Stimulated activated CD8-positive, alpha-beta memory T cell treated with anti-CD3 and anti-CD28 coated beads, Interleukin-7, amount 100 ng/mL, for 24 hours (primary cell): ENCODE measurements at places on chromosomes 5 and 9.

- no peak for DNase-seq
Measured at GRCh38 chr9:110440172-110440571, 102.5 kb upstream of the TXNDC8 start.

- peak; percentile 4 for DNase-seq
Measured at GRCh38 chr9:117487555-117488175, 72.8 kb upstream of the ASTN2 start.

GRCh38 chr5:40270274-40270845 lies 409.4 kb upstream of the PTGER4 start:
- no peak for DNase-seq

GRCh38 chr5:149666212-149666852 lies 63.8 kb upstream of the PPARGC1B start:
- DNase-seq, result no peak

- DNase-seq, result no peak
Measured at GRCh38 chr9:24594234-24594850, 48.6 kb upstream of the IZUMO3 start.

DNA sequence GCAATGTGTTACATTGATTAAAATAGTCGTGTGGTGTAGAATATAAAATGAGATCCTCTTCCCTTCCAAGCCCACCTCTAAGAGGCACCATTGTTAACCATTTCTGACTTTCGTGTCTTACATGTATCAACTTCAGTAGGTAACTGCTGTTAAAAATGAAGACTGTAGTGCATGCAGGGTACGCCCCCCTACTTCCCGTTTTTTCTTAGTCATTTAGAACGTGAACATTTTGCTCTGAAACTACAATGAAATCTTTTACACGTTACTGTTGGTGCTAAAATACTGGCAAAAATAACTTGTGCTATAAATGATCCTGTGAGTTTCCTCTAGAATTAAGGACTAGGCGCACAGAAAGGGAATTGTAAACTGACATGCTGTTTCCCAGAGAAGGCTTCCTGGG lies 41.5 kb downstream of the WNK2 start:
- no peak for DNase-seq

DNA sequence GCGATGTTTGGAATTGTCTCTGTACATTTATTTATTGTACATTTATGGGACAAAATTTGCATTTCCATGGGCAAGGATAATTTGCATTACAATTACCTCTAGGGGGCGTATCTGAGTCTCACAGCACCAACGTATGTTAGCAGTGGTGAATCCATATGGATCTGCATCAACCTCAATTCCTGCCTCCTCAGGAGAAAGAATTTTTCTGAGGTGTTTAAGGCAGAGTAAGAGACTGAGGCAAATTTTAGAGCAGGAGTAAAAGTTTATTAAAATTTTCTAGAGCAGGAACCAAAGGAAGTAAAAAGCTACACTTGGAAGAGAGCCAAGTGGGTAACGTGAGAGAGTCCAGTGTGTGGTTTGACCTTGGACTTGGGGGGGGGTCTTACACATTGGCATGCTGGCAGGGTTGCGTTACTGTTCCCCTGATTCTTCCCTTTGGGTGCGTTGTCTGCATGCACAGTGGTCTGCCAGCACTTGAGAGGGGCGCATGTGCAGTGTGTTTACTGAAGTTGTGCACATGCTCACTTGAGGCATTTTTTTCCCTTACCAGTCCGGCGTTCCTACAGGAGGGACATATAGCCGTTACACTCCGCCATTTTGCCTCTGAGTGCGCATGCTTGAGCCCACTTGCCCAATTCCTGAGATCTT lies 21.0 kb upstream of the RAB14 start:
- DNase-seq, result no peak

- no peak for DNase-seq
Measured at GRCh38 chr9:115862021-115862420, 291.6 kb upstream of the PAPPA start.

DNA sequence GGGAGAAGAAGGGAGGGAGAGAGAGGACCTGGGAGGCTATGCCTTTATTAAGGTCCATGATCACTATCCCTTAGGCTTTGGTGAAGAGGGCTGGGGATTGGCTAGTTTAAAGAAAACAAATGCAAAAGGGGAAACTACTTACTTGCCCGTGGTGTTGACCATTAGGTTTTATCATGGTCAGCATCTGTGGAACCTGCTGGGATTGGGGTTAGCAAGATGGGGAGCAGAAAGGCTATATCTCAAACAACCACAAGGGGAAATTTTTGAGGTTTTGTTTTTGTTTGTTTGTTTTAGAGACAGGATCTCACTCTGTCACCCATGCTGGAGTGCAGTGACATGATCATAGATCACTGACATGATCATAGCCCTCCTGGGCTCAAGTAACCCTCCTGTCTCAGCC lies 9.0 kb upstream of the RAD23B start:
- DNase-seq, result no peak

- DNase-seq, result no peak
Measured at GRCh38 chr5:86709157-86709881, 91.6 kb downstream of the COX7C start.

DNA sequence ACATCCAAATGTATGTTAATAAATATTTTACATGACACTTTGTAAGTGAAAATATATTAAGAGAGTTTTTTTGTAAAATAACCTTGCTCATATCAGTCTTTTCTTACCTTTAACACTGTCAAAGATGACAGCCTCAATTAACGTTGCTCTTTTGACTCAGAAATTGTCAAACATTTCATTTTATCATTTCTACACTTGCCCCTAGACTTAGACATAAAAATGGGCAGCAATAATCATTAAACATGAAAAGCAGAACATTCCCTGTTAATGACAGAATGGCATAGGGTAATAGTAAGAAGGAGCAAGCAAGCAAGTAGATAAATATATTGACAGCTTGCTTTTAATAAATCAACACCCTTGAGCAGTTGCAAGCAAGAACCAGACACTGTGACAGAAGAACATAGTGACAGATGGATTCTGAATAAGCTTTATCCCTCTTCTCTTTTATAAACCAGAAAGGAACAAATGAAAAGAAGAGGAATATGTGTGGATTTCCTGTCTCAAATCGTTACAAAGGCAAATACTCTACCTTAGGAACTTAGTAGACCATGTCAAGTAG lies 796.0 kb upstream of the CHD1 start:
- DNase-seq, result no peak

GRCh38 chr5:67259548-67260215 lies 63.1 kb upstream of the CD180 start:
- no peak for DNase-seq

DNA sequence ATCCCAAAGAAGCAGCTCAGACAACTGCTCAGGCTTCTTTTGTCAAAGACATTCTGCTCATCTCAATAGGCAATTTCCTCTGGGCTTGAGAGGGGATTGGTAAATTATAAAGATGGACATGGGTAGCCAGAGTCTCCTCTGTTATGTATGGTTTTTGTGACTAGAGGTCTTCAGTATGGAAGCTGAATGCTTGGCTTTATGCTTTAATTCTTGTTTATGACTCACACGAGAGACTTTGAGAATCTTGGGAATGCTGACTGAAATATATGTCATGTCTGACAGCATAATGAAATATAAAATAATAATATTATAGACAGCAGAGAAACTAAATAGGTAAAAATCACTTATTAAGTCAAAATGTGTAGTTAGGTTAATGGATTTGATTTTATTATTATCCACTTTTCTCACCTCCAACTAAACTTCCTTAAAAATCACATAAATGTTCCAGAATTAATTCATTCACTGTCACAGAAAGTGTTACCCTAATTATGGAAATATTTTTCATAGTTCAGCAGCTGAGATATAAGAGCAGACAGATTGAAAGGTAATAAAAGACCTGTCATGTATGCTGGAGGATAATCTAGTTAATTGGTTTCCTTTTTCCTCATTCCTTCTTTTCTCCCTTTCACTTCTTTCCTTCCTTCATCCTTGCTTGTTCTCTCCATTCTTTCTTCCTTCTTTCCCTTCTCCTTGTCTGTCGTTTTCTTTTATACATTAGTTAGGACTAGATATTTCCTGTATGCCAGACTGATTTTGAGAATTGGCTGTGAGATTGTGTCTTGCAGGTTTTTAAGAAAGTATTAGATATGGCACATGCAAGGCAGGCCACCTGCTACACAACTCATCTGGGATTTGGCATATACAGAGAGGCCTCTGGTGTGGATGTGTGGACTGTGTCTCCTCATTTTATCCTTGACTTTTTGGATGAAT lies 1866.1 kb upstream of the NUDT12 start:
- no peak for DNase-seq

DNA sequence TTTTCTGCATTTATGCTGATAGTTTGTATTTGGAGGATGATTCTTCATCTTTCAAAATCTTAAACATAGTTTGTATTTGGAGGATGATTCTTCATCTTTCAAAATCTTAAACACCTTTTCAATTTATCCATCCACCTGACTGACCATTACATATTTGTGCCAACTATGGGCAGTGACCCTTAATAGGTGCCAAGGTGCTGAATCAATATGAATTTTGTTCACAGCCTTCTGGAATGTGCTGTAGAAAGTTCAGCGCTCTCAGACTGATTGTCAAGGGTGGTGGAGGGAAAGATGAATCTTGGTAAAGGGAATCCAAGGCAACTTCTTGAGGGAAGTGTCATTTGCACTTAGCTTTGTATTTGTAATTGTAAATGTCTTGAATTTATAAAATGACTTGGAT lies 18.1 kb downstream of the ZNF618 start:
- DNase-seq, result no peak

DNA sequence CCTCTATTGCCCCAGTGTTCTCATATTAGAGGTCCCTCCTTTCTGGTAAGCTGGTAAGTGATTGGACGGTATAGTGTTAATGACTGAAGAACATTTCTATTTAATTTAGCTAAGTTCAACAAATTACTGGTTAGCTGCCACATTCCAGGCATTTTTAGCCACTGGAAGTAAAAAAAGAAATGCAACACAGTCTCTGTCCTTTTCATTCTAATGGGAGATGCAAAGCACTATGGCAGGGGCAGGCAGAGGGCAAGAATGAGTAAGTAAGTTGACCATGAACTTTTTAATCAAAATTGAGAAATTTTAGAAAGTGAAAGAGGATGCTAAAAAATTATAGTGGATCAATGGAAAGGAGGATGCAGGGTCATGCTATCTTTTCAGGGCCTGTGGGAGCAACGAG lies 137.4 kb downstream of the GPBP1 start:
- DNase-seq, result no peak

- DNase-seq, result no peak
Measured at GRCh38 chr9:3088219-3088618, 244.3 kb upstream of the PUM3 start.

DNA sequence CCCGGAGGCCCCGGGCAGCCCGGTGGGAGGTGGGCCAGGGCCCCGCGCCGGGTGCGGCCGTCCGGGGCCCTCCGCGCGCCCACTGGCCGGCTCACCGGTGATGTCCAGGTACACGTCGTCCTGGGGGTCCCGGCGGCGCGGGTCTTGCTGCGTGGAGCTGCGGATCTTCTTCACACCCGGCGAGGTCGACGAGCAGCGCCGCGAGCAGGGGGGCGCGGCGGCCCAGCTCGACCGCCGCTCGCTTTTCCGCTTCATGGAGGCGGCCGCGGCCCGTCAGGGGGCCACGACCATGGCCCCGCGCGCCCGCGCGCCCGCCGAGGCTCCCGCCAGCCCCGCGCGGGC lies 548 bp downstream of the CDC14B start:
- DNase-seq, result no peak

DNA sequence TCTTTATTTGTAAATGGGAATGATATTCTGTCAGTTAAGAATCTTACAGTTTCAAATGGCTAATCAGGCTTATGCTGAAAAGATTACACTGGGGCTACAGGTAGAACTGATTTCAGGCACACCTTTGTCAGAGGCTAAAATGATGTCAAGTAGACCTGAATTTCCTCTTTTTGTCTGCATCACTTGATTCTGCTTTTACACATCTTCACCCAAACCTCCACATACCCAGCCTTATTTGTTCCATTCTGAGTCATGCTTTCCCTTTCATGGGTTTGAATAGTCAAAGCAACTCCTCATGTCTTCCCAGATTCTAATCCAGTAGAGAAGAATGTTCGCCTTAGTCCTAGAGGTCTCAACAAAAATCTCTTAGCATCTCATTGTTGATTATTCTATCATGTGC lies 156.4 kb downstream of the CWC27 start:
- no peak for DNase-seq

DNA sequence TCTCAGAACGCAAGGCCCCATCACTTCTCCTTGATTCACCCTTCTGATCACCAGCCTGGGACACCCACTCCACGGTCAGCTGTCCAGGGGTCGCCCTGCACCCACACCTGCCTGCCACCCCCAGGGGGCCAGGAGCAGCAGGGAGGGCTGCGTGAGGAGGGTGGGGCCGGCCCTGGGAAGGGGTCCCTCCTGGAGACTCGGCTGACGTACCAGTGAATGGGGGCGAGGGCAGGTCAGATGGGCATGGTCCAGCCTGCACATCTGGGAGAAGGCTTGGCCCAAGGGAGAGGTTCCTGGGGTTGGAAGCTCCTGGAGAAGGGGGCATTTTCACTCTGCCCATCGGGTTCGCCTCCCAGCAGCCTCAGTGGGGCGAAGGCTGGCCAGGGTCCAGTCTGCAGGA lies 21.8 kb upstream of the SARDH start:
- no peak for DNase-seq

DNA sequence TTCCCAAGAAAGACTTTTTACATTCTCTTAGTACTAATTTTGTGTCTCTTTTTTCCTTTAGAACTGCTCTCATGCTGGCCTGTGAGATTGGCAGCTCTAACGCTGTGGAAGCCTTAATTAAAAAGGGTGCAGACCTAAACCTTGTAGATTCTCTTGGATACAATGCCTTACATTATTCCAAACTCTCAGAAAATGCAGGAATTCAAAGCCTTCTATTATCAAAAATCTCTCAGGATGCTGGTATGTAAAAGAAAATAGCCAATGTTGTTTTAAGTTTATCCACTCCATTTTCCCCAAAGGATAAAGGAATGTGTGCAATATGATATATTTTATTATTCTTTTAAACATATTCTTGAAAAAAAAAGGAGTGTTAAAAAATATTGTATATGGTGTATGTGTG lies 27.3 kb upstream of the TTC23L start:
- DNase-seq, result no peak

- DNase-seq, result no peak
Measured at GRCh38 chr5:85030316-85031084, 645.8 kb upstream of the EDIL3 start.

DNA sequence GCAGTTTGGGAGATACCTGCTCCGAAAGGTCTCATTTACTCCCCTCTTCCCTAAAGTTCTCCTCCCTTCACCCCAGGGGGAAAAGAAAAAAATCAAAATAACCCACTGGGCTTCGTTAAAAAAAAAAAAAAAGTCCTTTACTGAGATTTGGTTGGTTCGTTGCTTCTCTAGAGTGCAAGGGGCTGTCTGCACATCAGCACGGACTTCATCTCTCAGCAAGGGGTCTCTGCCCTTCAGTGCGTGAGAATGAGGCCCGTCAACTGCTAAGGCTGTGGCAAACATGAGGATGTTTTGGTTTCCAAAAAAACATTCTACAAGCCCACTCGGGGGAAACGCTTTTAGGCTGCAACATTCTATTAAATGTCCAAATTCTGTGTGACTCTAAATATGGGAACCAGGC lies 10.0 kb downstream of the BARHL1 start:
- no peak for DNase-seq

- DNase-seq, result no peak
Measured at GRCh38 chr9:133419005-133419404, 1.2 kb upstream of the REXO4 start.
